ENCODE measurements at places on chromosomes 7 and 10.

DNA sequence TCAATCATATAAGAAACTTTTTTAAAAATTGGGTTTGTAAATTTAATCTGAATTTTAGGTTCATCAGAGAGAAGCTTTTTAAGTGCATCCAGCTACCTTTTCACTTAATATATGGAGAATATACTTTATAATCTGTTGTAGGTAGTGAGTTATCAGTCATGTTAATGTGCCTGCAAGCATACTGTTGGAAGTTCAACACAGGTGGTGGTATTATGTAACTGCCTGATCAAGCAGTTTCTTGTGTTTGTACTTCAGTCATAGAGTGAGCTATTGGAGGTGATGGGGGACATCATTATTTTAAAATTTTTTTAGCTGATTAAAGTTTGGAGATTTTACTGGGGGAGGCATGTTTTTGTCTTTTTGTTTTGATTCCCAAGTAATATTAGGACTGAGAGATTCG is 2.5 kb downstream of the TNKS2 start:
- DNase-seq: no peak

GRCh38 chr7:94089806-94090205 is 85.7 kb upstream of the BET1 start:
- no peak for DNase-seq

DNA sequence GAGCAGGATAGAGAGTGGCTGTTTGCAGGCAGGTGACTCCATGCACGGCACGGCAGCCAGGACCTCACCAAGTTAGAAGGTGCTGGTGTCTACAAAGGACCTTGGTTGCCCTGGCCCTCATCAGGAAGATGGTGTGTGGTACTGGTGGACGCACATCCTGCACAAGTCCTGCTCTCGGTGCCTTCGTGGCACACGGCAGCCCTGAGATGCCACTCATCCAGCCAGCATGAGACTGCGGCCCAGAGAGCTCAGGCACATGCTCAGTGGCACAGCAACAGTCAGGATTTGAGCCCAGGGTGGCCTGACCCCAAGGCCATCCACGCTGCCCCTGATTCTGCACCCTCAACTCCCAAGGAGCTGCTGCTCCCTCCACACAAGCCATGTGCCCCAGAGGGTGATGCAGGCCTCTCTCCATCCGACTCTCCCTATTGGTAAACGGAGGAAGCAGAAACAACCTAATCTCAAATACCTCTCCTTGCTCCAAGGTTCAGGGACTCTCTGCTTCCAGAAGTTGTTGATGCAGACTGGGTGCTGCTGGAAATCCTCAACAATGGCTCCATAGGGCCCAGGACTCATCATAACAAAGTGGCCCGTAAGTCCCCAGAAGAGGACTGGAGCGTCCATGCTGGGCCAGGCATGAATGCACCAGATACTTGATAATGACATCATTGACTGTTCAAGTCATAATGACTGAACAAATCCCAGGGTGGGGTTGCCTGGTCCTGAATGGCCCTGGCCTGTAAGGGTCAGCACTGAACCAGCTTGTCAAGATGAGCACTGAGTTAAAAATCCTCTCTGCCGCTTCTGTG is 93.6 kb downstream of the ARHGAP22 start:
- DNase-seq: no peak

DNA sequence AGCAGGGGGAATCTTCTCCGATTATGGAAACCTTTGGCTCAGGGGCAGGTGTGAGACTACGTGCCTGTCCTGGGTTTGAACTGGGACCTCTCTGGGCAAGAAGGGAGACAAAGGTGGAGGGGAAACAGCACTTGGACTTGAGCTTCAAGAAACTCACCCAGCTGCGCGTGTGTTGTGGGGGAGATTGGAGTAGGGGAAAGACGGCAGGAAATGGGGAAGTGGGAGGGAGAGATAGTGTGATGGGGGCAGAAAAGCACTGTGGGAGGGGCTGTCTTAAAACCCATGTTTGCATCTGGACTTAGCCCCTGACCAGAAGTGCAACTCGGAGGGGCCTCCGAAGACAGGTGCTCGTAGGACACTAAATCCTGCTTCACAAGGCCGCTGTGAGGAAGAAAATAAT is 107.0 kb downstream of the HIP1 start:
- DNase-seq: no peak

DNA sequence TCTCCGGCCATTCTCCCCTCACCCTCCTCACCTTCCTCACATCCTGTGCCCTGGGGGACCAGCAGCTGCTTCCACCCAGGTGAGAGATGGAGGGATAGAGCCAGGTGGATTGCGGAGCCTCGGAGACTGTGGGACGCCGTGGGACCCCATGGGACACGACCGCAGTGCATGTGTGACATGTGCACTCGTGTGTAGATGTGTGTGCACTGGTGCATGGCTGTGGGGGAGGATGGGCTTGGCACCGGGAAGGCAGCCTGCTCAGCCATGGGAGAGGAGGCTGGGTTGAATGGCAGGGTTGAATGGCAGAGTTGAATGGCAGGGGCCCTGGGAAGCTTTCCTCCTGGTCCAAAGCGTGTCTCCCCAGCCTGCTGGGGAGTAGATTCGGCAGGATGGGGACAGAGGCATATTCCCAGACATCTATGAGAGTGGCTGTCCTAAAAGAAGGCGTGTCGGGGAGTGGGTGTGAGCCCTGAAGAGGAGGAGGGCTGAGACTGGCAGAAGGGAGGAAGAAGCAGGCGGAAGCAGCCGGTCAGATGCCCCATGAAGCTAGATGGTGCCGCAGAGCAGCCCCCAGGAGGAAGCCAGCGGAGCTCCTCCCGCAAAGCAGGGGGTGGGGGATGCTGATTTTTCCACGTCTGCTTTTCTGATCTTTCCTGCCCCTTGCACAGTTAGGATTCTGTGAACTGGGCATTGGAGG is 815 bp downstream of the GIMAP8 start:
- peak; percentile 50 for DNase-seq

- no peak for DNase-seq
Observed at GRCh38 chr10:29791773-29792172, 157.0 kb upstream of the SVIL start.

- no peak for DNase-seq
Observed at GRCh38 chr10:31153161-31153560, 121.5 kb upstream of the ZNF438 start.

- no peak for DNase-seq
Observed at GRCh38 chr10:30789806-30790205, 160.3 kb upstream of the LYZL2 start.

DNA sequence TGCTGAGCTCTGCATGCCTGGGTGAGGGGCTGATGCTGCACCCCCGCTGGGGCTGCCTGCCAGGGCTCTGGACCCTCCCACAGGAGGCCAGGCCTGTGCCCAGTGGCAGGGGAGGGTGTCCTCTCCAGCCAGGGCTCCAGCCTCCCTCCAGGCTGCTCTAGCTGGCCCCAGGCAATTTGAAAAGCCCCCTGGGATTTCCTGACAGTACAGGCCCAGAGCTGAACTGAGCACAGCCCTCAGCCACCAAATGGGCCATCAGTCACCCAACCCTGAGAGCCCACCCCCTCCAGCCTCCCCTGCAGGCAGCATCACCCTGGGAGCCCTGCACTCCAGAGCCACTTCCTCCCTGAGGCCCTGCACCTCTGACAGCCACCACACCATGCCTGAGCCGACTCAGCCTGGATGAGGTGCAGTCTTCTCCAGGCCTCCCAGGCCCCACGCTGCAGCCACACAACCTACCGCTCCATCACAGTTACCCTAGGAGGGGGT is 101.8 kb upstream of the RET start:
- DNase-seq: no peak

- DNase-seq: no peak
Observed at GRCh38 chr7:54898659-54899340, 120.0 kb upstream of the EGFR start.

DNA sequence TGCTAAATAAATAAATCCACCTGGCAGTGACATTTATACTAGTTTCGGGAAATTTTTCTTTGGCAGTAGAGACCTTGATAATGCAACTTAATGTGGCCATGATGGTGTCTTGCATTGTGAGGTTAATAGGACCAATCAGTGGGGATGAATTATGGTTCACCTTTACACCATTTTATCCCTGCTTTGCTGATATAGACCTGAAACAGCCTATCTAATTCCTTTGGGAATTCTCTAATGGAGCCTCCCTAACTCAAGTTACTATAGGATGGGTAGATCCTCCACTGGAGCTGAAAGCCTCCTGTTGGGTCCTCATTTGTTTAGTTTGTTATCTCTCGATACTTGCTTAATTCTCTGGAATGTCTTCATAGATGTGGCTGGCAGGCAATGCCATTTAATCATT is 276.7 kb downstream of the CNTNAP2 start:
- no peak for DNase-seq

DNA sequence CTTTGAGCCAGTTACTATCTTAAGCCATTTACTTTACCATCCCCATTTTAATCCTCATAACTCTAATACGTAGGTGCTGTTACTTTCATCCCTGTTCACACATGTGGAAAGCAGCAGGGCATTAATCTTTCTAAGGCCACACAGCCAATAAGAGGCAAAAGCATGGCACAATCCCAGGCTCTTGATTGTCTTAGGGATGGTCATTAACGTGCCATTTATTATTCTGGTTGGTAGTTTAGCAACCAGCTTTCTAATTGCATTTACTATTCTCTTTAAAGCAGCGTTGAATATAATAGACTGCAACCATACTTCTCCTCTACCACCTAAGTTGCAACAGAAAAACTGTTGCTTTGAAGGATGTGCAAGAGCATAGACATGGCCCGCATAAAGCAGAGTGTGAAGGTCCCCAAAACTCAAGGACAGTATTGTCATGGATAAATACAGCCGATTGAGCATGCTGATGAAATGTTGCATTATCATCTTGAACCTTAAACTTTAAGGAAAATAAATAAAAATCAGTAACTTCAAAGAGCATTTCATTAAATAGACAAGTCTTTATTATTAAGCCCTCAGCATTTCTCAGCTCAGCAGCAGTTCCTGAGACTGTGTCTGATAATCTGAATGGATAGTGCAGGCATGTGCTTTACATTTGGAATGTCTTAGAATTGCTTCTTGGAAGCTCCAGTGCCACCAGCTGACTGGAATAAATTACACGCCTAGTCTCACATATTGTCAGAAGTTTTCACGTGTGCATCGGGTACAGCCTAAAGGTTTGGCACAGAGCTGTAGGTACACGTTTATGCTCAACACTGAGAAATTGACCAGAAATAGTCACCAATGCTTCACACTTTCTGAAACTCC is 467.1 kb downstream of the SDK1 start:
- DNase-seq: no peak

GRCh38 chr7:105489409-105489808 is 32.7 kb downstream of the PUS7 start:
- no peak for DNase-seq

DNA sequence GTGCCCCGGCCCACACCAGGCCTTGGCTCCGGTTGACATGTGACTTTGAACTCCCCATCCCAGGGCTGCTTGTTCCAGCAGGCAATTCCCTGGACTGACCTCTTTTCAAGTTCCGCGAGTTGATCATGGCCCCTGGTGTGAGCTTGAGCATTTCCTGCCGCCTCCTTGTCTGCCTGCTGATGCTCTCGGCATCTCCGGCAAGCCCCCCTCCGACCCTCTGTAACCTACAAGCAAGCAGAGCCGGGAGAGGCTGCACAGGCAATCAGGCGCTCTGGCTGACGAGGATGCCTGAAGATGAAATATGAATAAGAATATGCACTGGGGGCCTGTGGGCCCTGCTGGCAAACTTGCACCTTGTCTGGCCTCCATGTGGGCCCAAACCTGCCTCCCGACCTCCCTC is 304.9 kb upstream of the MKI67 start:
- DNase-seq: no peak

DNA sequence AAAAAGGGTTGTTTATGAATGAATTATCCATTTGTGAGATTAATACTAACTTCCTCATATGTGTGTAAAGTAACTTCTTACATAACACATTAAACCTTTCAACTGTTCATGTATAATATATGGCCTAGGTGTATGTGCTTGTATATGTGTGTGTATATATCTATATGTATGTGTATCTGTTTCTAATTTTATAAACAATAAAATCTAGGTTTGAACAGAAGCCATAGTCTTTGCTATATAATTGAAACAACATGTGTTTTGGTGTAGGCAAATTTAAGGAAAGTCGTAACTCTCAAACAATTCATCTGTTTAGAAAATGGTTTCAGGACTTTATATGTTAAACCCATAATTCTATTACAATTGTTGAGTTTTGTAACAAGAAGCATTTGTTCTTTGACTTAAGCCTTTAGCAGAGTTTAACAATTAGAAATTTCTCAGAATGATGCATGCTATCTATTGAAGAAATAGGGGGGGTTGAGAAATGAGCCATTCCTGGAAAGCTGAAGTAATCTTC is 103.3 kb downstream of the BBS9 start:
- DNase-seq: no peak

DNA sequence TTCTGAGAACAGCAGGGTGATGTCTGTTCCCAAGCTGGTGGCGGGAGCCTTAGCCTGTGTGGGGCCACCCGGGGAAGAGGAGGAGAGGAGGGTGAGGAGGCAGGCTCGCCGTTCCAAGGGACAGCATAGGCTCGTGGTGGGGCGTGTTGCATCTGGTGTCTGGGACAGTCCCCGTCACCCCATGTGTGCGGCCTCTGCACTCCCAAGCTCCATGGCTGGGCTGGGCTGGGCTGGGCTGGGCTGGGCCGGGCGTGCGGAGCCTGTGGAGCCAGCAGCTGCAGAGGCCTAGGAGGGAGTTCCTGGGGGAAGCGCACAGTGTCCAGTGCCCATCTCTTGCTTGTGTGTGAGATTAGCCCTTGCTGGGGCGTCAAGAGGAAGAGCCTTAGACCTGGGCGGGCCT is 20.9 kb upstream of the TTYH3 start:
- DNase-seq: no peak

- no peak for DNase-seq
Observed at GRCh38 chr7:93574646-93575554, at the start of gene CALCR. CALCR (minus strand) TSS chr7:93574724; CDS start chr7:93486981, 87,743 bp downstream.

DNA sequence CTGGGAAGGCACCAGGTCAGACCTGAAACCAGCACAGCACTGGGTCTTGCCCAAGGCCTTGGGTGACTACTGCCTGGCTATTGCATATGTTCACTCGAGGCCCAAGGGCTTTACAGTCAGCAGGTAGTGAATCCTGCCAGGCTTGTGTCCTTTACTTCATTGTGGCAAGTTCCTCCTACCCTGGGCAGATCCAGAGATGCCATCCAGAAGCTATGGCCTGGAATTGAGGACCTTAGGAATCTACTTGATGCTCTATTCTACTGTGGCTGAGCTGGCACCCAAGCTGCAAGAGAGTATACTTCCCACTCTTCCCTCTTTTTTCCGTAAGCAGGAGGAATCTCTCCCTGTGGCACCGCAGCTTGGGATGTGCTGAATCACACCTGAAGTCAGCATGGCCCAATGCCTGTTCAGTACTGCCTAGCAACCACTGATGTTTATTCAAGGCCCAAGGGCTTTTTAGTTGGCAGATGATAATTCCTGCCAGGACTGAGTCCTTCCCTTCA is 246.7 kb upstream of the CTBP2 start:
- DNase-seq: no peak

- DNase-seq: no peak
Observed at GRCh38 chr7:28405662-28406061, 6.7 kb upstream of the CREB5 start.

GRCh38 chr10:106082865-106083264 is 1081.6 kb downstream of the SORCS1 start:
- no peak for DNase-seq

GRCh38 chr7:37081436-37081835 is 357.1 kb upstream of the AOAH start:
- DNase-seq: no peak

- no peak for DNase-seq
Observed at GRCh38 chr7:93933156-93933555, 11.6 kb downstream of the GNG11 start.

- no peak for DNase-seq
Observed at GRCh38 chr7:121752706-121753105, 120.3 kb upstream of the PTPRZ1 start.

- no peak for DNase-seq
Observed at GRCh38 chr10:32149252-32149955, 93.2 kb upstream of the KIF5B start.

- no peak for DNase-seq
Observed at GRCh38 chr10:110171032-110171431, 36.4 kb upstream of the MXI1 start.

All from activated CD4-positive, CD25-positive, alpha-beta regulatory T cell (primary cell).